ENCODE measurements at places on chromosomes 4 and X. TPM values are rescaled to one million over a fixed set of nuclear protein-coding genes. Genes with fewer than 3 reads are reported as not detected.

DNA sequence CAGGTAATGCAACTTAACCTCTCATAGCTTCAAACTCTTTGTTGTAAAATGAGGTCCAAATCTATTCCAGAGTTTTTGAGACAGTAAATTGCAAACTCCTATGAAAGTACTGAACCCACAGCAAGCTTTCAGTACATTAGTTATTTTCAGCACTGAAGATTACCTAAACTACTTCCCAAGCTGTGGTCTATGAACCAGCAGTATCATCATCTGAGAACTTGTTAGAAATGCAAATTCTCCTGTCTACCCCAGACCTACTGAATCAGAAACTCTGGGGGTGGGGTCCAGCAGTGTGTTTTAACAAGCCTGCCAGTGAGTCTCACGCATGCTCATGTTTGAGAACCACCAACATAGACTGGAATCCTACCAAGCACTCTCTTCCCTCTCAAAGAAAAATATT lies 5.7 kb upstream of the CASP6 start:
- no peak for DNase-seq

GRCh38 chr4:38366456-38366855 lies 297.5 kb upstream of the KLF3 start:
- peak; percentile 41 for DNase-seq

- no peak for DNase-seq
Observed at GRCh38 chrX:103513476-103514108, 5.7 kb downstream of the RAB40A start.

DNA sequence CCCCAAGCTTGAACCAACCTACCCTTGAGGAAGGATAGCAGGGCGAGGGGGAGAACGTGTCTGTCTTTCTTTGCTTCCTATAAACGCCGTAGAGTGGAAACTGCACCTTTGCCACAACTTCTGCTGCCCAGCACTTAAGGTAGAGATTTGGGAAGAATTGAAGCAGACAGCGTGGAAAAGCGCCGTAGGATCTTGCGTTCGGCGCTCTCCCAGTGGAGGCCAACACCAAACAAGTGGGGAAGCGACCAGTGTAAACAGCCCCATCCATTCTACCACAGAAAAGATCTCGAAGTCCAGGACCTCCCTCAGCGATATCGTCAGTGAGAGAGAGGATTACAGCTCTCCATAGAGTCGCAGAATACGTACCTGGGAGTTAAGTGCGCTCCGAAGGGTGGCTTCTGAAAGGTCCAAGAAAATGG lies 3.9 kb upstream of the NKX6-1 start:
- no peak for DNase-seq

- no peak for DNase-seq
Observed at GRCh38 chr4:147975933-147976928, 244.3 kb downstream of the ARHGAP10 start.

The MID1 gene
- total RNA-seq = 5.5 TPM

The FGFR3 gene
- total RNA-seq = 73.4 TPM

The JADE3 gene
- total RNA-seq = 5.3 TPM

Data from HT-29 (cell line).